ENCODE measurements at places on chromosomes 2 and 18.

DNA sequence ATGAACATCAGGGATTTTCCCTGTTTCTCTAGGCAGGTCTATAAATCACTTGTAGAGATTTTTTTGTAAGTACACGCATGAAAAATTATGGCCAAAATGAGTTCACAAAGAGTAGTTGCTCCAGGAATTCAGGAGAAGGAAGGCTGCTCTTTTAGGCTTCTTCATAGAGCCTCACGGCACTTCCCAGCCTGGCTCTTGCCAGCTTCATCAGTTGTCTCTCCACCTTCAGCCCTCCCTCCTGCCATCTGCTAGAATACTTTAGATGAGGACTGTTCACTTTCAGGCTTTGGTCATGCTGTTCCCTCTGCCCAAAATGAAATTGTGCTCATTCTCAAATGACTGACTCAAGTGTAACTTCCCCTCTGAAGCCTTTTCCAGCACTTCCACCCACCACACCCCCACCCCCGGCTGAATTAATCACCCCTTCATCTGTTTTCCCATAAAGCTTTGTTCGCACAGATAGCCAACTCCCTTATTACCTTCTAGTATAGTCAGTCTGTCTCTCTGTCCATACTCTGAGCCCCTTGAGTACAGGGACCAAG, 1.8 kb upstream of the ABCA12 start:
- DNase-seq: no peak

DNA sequence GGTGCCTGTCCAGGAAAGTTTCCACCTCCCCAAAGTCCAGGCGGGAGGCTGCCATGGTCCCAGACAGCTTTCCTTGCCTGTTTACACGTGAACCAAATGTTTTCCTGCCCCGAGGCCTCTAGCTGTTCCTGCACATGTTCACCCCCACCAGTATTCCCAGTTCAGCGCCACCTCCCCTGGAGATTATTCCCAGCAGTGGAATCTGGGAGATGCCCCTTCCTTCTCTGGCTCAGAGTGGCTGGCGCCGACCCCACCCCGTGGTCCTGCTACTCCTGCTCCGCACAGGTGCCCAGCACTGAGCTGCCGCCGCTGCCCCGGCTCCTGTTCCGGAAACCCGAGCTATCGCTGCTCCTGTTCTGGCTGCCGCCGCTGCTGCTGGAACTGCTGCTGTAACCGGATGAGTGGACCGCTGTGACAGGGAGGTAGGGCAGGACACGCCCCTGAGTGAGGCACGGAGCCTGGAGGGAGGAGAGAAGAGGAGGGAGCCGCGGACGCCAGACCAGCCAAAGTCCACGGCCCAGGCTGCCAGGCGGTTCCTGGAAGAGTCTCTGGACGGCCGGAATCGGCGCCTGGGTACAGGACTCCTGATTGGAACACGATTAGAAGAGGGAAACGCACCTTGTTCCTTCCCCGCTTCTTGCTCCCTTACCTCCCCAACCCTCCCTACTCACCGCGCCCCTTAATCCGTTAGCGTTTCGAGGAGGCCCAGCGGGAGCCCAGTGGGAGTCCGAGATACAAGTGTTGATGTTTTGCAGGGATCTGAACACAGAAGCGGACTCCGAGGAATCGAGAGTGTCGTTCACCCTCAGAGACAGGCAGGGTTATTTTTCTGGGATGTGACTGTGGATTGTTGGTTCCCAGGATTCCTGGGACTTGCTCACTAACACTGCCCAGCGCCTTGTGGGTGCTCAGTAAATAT, at the start of gene PDE11A:
Gene PDE11A, minus strand, starts transcription at position 395 of the 919 bp plus-strand sequence. Its CDS starts 340 bp downstream, at position 55.
- no peak for DNase-seq

DNA sequence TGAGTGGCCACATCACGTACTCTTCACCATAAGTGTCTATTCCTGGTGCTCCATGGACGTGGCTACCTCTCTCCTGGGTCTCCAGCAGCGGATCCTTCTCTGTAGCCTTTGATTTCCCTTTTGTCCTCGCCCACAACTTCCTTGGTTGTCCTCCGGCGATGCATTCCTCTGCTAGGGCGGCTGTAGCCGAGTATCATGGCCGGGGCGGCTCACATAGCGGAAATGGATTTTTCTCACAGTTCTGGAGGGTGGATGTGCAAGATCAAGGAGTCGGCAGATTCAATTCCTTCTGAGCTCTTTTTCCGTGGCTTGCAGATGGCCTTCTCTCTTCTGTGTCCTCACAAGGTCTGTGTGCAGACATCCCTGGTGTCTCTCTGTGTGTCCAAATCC, 35.7 kb downstream of the ACKR3 start:
- no peak for DNase-seq

DNA sequence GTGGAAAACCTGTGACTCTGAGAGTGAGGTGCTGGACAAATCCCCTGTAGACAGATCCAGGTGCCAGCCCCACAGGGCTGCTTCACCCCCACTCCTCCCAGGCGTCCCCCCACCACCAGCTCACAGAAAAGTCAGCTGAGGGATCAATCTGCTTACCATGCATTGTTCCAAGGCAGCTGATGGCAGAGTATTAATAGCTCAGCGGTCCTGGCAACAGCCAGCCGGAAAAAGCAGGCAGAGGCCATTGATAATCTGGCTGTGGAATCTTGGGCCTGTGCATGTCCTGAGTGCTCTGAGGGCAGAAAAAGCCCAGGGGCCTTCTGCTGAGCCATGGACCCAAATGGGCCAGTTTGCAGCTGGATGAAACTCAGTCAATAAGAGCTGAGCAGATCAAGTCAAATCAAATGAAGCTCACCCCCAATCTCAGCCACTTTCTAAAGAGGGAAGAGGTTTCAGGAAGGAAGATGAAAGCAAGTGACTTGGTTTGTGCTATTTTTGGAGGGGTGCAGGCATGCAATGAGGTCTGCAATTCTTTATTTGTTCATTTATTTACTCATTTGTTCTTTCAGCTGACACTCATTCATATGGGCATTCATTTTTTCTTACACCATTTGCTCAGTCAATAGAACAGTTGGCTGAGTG, 63.4 kb downstream of the GYPC start:
- no peak for DNase-seq

DNA sequence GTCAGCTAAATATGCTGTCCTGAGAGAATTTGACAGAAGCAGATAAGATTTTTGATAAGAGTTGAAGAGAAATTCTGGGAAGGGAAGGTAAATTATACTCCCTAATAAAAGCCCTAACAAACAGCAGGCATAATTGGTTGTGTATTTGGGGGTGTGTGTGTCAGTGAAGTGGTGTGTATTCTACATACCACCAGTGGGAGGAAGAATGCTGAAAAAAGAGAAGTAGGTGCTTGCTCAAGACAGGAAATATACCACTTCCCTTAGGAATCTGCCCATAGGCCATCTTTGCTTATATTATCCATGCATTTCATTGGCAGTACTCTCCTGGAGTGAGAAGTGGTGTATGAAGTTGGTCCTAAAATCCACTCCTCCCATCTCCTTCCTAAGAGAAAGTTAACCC, 76.2 kb downstream of the FMNL2 start:
- peak; percentile 80 for DNase-seq

GRCh38 chr18:59218018-59218417, 1.9 kb upstream of the GRP start:
- no peak for DNase-seq

DNA sequence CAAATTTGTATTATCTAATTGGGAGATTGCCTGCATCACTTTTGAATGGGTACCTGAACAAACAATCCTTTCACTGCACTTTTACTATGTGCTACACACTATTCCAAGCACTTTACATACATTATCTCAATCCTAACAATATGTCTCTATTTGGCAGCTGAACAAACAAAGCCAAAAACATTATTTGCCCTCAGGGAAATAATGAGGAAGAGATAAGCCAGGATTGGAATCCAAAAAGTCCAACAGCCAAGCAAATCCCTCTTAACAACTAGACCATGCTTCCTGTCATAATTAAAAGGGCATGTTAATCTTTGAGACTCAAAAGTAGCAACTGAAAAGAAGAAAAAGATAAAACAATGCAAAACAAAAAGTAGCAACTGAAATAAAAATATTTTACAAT, 32.1 kb downstream of the RPRD1A start:
- DNase-seq: no peak

GRCh38 chr2:25707927-25708590, 34.7 kb upstream of the DTNB start:
- DNase-seq: no peak

- no peak for DNase-seq
These were observed 106.4 kb downstream of the KCNH7 start for GRCh38 chr2:162731917-162732804.

DNA sequence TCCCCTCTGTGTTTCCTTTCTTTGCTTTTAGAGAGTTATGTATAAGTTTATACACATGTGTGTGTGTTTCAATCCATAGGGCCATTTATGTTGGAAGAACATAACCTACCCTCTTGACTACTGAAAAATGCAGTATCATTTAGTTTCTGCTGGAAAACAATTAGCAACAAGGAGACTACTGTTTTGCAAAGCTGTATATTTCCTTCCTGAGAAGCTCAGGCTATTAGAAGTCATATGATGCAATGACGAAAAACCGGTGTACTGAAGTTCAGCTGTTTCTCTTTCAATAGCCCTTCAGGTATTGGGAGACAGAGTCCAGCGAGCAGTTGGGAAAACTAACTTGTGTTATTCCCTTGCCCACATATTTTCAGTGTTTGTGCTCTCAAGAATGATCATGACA, 447.7 kb upstream of the GYPC start:
- no peak for DNase-seq
